ENCODE measurements at places on chromosomes 5 and 9.

GRCh38 chr9:35396560-35397215, 93.2 kb upstream of the RUSC2 start:
- DNase-seq, result no peak

GRCh38 chr5:172556971-172557461, 84.0 kb upstream of the NEURL1B start:
- DNase-seq, result no peak

GRCh38 chr9:113409481-113409880, 994 bp downstream of the POLE3 start:
- DNase-seq, result no peak

GRCh38 chr5:28346696-28347095, 1308.3 kb upstream of the CDH9 start:
- DNase-seq, result no peak

DNA sequence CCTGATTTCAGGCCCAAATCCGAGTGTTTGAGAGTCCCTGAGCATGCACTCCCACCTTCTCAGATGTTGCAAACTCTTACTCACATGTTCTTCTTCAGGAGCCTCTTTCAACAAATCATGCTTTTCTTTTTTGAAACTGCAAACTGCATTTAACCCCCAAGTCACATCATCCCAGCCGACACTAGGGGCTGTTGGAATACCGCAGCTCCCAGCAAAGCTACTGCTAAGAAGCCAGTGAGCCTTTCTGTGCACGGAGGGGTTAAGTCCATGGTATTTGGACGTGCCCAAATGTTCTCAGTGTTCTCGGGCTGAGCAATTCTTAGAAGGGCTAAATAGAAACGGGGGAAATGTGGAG, 282.9 kb downstream of the NFIB start:
- no peak for DNase-seq
